Activated CD8-positive, alpha-beta T cell treated with anti-CD3 and anti-CD28 coated beads for 36 hours (primary cell): ENCODE measurements at places on chromosomes 5 and 9. TPM values are rescaled to one million over a fixed set of nuclear protein-coding genes. Genes with fewer than 3 reads are reported as not detected.

The GARNL3 gene
- total RNA-seq = 4.2 TPM

The ITK gene
- total RNA-seq = 229 TPM

The SMIM33 gene
- total RNA-seq = 0.16 TPM

The BARX1 gene
- 7.6 TPM for total RNA-seq

The NHP2 gene
- total RNA-seq = 296 TPM

The CAMLG gene
- total RNA-seq = 33.8 TPM

The OR1K1 gene
- total RNA-seq = not detected

The SLCO6A1 gene
- total RNA-seq = not detected

The PTGDS gene
- not detected for total RNA-seq

DNA sequence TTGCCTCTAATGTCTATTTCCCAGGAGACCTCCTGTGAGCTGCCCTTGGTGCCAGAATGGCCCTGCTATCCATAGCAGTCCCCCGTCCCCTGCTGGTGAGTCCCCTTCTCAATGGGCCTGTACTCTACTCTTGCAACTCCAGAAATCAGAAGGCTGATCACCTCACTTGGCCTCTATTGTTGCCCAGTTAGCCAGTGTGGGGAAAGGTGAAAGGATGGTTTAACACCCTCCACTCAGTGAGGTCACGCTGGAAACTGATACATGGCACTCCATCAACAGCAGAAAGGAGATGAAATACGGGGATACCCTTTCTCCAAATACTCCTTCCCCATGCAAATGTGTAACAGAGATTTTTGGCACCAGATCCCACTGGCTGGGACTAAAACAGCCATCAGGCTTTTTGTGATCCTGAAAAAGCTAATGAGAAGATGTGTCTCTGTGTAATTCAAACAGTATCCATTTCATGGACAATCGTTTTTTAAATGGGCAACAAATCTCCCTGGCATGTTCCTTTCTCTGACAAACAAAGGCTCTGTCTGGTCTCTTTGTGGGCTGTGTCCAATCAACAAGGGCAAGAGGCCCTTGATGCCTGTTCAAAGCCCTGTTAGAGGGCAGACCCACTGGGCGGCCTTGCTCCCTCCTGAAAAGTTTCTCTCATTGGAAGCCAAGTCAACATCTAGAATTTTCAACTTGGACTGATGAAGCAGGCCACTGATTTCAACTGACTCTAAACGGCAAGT, 343.7 kb downstream of the SPOCK1 start:
- no peak overlapping the region for H3K27ac ChIP-seq
- no peaks in the 10 kb centered on the region for H3K4me1 ChIP-seq
- peaks cover 2% of the 10 kb centered on the region for H3K27me3 ChIP-seq
- no peak overlapping the region for H3K4me3 ChIP-seq
- DNase-seq = no peak
- no peaks in the 10 kb centered on the region for H3K36me3 ChIP-seq

DNA sequence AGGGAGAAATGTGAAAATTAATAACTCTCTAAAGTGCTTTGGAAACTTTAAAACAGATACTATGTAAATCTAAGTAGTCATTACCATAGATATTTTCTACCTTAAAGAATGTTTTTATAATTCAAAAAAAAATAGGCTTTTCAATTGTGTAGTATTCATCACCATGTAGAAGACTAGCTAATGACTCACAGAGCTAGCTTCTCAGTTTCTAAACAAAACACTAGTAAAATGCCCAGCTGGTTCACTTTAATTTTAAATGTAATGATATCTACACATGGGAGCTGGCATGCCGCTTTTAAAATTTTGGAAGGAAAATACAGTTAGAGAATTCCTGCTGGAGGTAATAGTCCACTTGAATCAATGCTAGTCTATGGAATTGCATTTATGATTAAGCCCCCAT, 509.8 kb downstream of the CSNK1G3 start:
- no peaks in the 10 kb centered on the region for H3K36me3 ChIP-seq
- no peak overlapping the region for H3K4me3 ChIP-seq
- H3K4me1 ChIP-seq = no peaks in the 10 kb centered on the region
- H3K27ac ChIP-seq = no peak overlapping the region

GRCh38 chr9:94851467-94851866, 125.0 kb downstream of the AOPEP start:
- H3K4me1 ChIP-seq = peaks cover 12% of the 10 kb centered on the region
- no peaks in the 10 kb centered on the region for H3K27me3 ChIP-seq
- DNase-seq = no peak
- peaks cover under 1% of the 10 kb centered on the region for H3K36me3 ChIP-seq

GRCh38 chr9:131759017-131759647, 19.3 kb upstream of the RAPGEF1 start:
- peaks cover 7% of the 10 kb centered on the region for H3K27me3 ChIP-seq
- H3K27ac ChIP-seq = no peak overlapping the region
- no peak overlapping the region for H3K4me3 ChIP-seq
- DNase-seq = no peak
- no peaks in the 10 kb centered on the region for H3K36me3 ChIP-seq

GRCh38 chr5:173056783-173057061, 570 bp downstream of the CREBRF start:
- peak overlapping the region; percentile 91 for H3K4me3 ChIP-seq
- peak overlapping the region; percentile 97 for H3K27ac ChIP-seq
- no peak for DNase-seq

DNA sequence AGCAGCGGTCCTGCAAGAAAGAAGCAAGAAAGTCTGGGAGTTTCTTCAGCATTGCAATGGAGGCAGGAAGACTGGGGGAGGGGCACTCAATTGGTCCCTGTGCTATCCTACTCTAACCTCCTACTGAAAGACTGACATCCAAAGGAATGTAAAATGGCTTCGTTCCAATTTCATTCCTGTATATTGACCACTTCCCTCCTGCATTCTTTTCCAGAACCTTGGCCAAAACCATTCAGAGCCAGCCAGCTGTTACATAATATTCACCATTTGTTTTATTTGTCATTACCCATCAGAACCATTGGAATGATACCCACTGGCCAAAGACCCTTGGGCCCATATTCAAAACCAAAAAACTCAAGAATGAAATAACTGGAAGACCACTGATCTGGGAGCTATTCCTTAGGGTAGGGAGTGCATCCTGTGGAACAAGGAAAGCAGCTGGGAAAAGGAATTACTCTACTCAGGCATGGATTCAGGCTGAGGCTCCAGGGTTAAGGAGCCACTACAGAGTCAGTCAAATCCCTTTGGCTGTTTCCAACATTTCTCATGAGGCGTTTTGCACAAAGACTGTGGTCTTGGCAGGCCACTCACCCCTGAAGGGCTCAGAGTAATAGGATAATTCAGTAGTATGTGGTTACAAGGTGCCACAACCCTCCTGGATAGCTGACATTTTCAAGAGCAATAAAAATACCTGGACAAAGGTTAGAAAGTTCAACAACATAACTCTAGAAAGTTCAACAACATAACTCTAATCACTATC, 148.7 kb upstream of the SLC1A3 start:
- DNase-seq = no peak
- no peaks in the 10 kb centered on the region for H3K4me1 ChIP-seq
- H3K27ac ChIP-seq = no peak overlapping the region
- H3K27me3 ChIP-seq = peaks cover 2% of the 10 kb centered on the region

GRCh38 chr5:17022296-17022695, 86.2 kb upstream of the MYO10 start:
- peaks cover 2% of the 10 kb centered on the region for H3K27me3 ChIP-seq
- H3K4me1 ChIP-seq = no peaks in the 10 kb centered on the region

- no peaks in the 10 kb centered on the region for H3K36me3 ChIP-seq
- H3K27me3 ChIP-seq = no peaks in the 10 kb centered on the region
- H3K4me3 ChIP-seq = no peak overlapping the region
- no peak for DNase-seq
- no peaks in the 10 kb centered on the region for H3K4me1 ChIP-seq
Measured at GRCh38 chr9:121947775-121948174, 145.3 kb downstream of the TTLL11 start.

GRCh38 chr9:1959371-1959770, 55.8 kb upstream of the SMARCA2 start:
- H3K4me1 ChIP-seq = no peaks in the 10 kb centered on the region
- no peak overlapping the region for H3K4me3 ChIP-seq
- H3K36me3 ChIP-seq = no peaks in the 10 kb centered on the region
- DNase-seq = no peak
- H3K27ac ChIP-seq = no peak overlapping the region

- no peak for DNase-seq
- no peaks in the 10 kb centered on the region for H3K27me3 ChIP-seq
- H3K4me3 ChIP-seq = no peak overlapping the region
- H3K4me1 ChIP-seq = no peaks in the 10 kb centered on the region
- no peak overlapping the region for H3K27ac ChIP-seq
Measured at GRCh38 chr5:122267185-122267584, 44.9 kb upstream of the SNCAIP start.

DNA sequence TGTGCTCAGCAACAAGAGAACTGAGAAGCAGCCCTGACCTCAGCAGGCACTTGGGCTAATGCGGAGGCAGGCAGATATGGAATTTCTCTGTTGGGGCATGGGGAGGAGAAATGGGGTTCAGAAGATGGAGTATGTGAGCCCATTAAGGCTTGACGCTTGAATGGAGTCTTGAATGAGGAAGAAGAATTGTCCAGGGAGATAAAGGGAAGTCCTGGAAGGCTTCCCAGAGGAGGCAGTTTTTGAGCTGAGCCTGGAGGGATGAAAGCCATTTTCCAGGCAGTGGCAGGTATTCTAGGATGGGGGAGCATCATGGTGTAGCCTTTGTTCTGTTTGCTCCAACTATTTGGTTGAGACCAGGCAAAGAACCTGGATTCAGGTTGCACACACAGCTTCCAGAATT, 34.5 kb downstream of the FGF18 start:
- H3K27me3 ChIP-seq = peaks cover 34% of the 10 kb centered on the region
- no peak for DNase-seq
- H3K36me3 ChIP-seq = no peaks in the 10 kb centered on the region

DNA sequence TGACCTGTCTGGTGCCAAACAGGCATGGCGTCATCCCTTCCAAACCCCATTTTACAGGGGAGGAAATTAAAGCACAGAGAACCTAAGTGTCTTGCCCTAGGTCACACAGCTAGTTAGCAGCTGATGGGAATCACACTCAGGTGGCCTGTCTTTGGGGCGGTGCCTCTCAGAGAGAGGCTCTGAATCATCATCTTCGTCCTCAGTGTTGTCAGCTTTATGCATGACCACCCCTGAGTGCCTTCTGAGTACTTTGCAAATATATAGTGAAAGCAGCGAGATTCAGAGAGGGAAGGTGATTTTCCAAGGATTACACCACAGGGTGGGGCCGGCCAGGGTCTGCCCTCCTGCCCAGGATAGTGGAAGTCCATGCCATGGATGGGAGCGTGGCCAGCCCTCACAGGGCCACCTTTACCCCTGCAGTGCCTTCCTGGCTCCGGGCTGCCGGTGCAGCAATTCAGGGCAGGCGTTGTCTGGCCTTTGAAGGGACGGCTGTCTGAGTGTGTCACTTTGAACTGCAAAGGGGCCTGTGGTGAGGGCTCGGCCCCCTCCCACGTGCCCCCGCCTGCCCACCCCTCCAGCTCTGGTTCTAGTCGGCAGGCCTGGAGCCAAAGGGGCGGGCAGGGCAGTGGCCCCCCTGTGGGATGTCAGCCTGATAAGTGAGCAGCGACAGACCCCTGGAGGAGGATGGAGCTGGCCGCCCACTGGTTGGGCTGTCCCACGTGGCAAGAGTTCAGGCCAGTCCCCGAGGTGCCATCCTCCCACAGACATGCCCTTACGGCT, 16.9 kb downstream of the LMX1B start:
- no peak overlapping the region for H3K27ac ChIP-seq
- H3K4me1 ChIP-seq = peaks cover 7% of the 10 kb centered on the region
- peaks cover 51% of the 10 kb centered on the region for H3K27me3 ChIP-seq
- DNase-seq = no peak

GRCh38 chr5:73726606-73727231, 100.7 kb downstream of the ARHGEF28 start:
- no peak for DNase-seq
- H3K36me3 ChIP-seq = no peaks in the 10 kb centered on the region
- no peak overlapping the region for H3K27ac ChIP-seq
- peaks cover 7% of the 10 kb centered on the region for H3K27me3 ChIP-seq
- H3K4me3 ChIP-seq = no peak overlapping the region

- peak; percentile 13 for DNase-seq
- H3K4me3 ChIP-seq = no peak overlapping the region
- peaks cover 16% of the 10 kb centered on the region for H3K27me3 ChIP-seq
- H3K36me3 ChIP-seq = no peaks in the 10 kb centered on the region
- H3K4me1 ChIP-seq = no peaks in the 10 kb centered on the region
Measured at GRCh38 chr9:1709347-1709746, 305.8 kb upstream of the SMARCA2 start.

DNA sequence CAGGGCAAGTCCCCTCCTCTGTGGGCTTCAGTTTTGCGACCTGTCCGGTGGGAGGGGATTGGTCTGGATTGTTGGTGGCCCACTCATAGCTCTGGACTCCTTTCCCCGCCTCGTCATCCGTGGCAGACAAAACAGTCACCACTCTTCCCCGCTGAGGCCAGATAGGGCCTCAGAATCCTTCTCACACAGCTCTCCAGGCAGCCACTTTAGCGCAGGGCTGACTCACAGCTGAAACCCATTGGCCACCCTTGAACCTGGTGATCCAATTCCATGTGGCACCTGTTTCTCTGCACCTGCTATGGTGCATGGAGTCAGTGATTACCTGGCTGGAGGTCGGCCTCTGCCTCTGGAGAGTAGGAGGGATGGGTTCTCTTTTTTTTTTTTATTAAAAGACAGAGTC, 15.8 kb upstream of the CACFD1 start:
- H3K4me1 ChIP-seq = peaks cover 5% of the 10 kb centered on the region
- DNase-seq = no peak
- H3K27me3 ChIP-seq = no peaks in the 10 kb centered on the region
- H3K27ac ChIP-seq = no peak overlapping the region
- no peaks in the 10 kb centered on the region for H3K36me3 ChIP-seq

GRCh38 chr9:72527801-72528195, 6.4 kb downstream of the TMC1 start:
- DNase-seq = no peak
- peaks cover 42% of the 10 kb centered on the region for H3K4me1 ChIP-seq
- peak overlapping the region; percentile 77 for H3K4me3 ChIP-seq
- H3K27ac ChIP-seq = peak overlapping the region; percentile 96

DNA sequence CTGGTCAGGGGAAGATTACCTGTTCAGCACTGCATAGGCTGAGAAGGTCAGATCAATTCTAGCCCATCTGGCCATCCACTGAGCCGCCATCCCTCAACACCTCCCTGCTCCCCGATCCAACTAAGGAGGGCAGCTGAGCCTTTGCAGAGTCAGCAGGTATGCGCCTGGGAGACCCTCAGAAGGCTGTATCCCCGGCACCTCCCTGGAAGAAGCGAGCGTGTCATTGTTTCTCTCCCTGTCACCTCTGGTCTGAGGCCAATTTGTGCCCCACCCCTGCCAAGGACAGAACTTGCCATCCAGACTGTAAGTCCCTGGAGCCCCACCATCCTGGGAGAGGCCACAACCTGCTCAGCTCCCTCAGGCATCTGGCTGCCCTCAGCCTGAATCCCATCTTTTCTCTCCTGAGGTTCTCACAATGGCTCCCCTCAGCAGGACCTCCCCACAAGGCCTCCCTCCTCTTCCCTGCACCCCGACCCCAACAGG, 2.6 kb downstream of the CLTB start:
- no peak for DNase-seq
- H3K36me3 ChIP-seq = peaks cover 5% of the 10 kb centered on the region
- H3K4me3 ChIP-seq = no peak overlapping the region

GRCh38 chr9:5230554-5230953, 665 bp upstream of the INSL4 start:
- H3K27me3 ChIP-seq = no peaks in the 10 kb centered on the region
- H3K4me1 ChIP-seq = no peaks in the 10 kb centered on the region
- no peak overlapping the region for H3K27ac ChIP-seq

- peaks cover 26% of the 10 kb centered on the region for H3K4me1 ChIP-seq
- peaks cover 11% of the 10 kb centered on the region for H3K27me3 ChIP-seq
- no peak overlapping the region for H3K4me3 ChIP-seq
Measured at GRCh38 chr9:69815313-69815712, 5.3 kb upstream of the CFAP95 start.
